Activated T-cell treated with anti-CD3 and anti-CD28 coated beads, Interleukin-2, amount 50 U/mL, for 48 hours (primary cell): ENCODE measurements at places on chromosomes 6 and 20.

DNA sequence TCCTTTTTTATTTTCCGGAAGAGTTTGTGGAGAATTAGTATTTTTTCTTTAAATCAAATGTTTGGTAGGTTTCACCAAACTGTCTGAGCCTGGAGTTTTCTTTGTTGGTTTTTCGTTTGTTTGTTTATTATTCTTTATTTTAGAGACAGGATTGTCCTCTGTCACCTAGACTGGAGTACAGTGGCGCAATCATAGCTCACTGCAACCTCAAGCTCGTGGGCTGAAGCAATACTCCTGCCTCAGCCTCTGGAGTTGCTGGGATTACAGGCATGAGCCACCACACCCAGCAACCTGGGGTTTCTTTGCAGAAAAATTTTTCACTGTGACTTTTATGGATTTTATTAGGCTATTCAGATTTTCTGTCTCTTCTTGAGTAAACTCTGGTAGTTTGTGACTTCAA, 120.2 kb upstream of the LOC128125822 start:
- DNase-seq = no peak

DNA sequence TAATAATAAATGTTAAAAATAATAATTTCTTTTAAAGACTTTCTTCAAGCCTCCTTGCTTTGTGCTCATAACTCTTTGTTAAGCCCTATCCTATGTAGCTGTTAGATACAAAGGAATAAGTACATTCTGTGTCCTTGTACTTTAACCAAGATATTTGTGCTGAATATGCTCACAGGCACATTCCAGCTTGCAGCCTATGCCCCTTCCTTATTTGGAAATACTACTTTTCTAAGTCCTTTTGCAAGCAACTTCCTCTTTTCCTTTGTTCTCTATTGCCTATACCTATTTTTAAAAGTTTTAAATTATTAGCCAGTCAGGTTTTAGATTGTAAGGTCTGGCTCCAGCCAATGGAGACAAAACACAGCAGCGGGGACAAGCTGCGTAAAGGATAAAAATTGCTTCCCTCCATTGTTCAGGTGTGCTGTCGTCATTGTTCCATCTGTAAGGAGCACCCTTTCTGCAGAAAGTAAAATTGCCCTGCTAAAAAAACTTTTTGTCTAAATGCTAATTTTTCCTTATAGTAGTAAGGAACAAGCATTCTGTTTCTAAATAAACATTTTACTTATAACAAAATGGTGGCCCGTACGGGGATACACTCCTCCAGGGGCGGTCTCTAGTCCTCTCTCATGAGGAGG, 80.2 kb downstream of the SYTL3 start:
- DNase-seq = no peak

- no peak for DNase-seq
Observed at GRCh38 chr6:112626468-112627082, 279.4 kb downstream of the RFPL4B start.

GRCh38 chr6:34684919-34685318, 11.6 kb downstream of the ILRUN start:
- no peak for DNase-seq

- no peak for DNase-seq
Observed at GRCh38 chr6:15322781-15323536, 77.1 kb downstream of the JARID2 start.

GRCh38 chr6:16618962-16619361, 142.3 kb downstream of the ATXN1 start:
- no peak for DNase-seq

GRCh38 chr6:125741336-125741735, 8.1 kb upstream of the HEY2 start:
- DNase-seq = no peak

DNA sequence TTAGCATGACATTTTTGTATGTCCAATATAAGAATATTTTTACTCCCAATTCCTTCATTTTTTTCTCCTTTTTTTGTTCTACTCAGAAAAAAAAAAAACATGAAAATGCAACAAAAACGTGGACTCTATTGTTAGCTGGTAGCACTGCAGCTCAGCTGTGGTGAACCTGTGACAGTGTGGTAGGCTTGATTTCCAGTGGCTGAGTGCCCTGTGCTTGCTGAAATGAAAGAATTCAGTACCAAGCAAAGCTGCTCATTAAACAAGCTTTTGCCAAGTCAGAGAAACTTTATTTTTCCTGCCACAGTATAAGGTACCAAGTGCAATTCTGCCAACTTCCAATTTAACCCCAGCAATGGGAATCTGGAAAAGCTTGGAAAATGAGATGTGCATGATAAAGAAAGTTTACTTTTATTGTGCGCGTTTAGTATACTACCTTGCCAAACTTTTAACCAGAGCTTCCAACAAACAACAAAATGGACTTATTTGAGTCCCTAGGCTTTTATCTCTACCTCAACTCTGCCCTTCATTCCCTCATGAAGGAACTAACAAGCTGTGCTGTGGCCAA, 215.2 kb downstream of the SLC35F1 start:
- DNase-seq = no peak

GRCh38 chr20:39311851-39312506, 349.8 kb downstream of the DHX35 start:
- no peak for DNase-seq

- no peak for DNase-seq
Observed at GRCh38 chr6:152313542-152314482, 323.4 kb downstream of the SYNE1 start.

- DNase-seq = no peak
Observed at GRCh38 chr20:50242863-50243609, 52.4 kb downstream of the CEBPB start.

DNA sequence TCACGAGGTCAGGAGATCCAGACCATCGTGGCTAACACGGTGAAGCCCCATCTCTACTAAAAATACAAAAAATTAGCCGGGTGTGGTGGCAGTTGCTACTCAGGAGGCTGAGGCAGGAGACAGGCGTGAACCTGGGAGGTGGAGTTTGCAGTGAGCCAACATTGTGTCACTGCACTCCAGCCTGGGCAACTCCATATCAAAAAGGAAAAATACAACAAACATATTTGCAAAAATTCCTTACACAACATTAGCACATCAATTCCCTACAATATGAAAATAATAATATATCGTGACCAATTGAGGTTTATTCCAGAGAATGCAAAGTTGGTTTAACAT, 38.8 kb upstream of the PLEKHG1 start:
- no peak for DNase-seq

GRCh38 chr6:66508433-66508832, 801.4 kb upstream of the EYS start:
- no peak for DNase-seq

DNA sequence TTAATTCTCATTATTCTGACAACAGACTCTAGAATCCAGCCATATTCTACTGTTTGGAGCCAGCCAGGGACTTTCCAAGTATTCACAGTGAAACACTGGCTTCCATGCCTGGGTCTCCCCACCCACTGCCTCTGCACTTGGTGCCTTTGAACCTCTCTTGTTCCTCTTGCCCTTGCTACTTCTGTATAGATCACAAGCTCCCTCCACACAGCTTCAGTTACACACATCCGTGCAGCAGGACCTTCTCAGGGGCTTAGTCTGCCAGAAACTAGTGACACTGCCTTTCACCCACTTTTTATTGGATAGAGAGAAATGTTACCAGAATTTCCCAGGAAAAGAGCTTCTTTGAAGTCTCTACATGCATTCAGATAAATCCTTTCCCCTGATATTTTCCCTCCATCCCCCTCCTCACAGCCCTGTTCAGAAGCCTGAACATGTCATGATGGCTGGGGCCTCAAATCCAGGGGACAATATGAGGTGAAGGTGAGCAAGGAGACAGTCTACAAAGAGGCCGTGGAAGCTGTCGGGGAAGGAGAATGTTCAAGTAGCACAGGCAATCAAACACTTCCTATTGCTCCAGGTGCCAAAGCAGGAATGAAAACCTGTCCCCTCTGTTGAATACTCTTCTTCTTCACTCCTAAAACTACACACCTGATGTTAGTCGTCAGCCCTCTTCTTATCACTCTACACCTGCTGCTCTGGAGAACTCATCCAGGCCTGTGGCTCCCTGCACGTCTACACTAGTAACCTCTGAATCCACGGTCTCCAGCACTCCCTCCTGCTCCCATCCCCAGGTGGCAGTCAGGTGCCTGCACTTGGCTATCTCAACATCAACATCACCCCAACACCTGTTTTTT, 20.2 kb upstream of the HLA-DOA start:
- no peak for DNase-seq

- no peak for DNase-seq
Observed at GRCh38 chr6:137264311-137265075, 45.3 kb upstream of the IFNGR1 start.

DNA sequence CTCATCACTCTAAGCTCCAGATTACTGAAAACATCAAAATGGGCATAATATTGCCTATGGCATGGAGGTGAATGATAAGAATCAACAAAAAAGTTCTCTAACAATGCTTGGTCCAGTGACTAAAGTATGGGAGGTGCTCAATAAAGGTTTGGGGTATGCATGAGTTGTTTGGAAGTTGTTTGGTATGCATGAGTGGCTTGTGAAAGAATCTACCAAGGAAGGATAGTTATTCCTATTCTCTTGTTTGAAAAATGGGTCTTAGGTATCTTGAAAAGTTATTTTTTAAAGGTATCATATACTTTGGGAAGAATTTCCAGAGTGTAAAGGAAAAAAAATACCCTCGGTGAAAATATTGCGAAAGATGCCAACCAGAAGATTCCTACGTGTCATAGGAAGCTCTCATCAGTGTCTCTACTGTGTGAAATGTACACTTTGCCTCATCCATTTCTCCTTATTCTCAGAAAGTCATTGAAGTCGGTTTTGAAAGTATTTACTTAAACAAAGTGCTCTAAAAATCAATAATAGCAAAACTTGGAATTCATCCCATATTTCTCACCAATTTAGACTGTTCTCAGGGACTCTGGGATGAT, 449.8 kb downstream of the ADGRB3 start:
- no peak for DNase-seq

DNA sequence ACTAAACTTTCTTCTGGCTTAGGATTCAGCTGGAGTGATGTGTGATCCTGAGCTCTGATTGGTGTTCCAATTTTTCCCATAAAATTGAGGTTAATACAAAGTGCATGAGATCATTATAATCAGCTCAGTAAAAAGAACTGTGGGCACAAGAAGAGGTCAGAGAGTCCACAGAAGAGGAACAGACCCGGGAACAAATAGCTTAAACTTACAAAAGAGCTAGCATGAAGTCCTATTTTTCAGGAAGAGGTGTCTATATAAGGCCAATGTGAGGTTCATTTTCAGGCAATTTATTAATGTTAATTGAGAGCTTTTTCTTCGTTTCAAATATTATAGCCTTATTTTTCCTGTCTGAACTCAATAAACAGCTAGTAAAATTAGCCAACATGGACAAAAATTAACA, 26.9 kb upstream of the STX11 start:
- no peak for DNase-seq

DNA sequence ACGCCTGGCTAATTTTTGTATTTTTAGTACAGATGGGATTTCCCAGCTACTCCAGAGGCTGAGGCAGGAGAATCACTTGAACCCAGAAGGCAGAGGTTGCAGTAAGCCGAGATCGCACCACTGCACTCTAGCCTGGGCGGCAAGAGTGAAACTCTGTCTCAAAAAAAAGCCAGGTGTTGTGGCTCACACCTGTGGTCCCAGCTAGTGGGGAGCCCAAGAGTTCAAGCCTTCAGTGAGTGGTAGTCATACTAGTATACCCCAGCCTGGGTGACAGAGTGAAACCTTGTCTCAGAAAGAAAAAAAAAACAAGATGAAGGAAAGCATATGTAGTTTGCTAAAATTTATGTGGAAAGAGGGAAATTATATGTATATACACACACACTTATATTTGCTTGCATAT, 20.0 kb upstream of the POU5F1 start:
- no peak for DNase-seq

DNA sequence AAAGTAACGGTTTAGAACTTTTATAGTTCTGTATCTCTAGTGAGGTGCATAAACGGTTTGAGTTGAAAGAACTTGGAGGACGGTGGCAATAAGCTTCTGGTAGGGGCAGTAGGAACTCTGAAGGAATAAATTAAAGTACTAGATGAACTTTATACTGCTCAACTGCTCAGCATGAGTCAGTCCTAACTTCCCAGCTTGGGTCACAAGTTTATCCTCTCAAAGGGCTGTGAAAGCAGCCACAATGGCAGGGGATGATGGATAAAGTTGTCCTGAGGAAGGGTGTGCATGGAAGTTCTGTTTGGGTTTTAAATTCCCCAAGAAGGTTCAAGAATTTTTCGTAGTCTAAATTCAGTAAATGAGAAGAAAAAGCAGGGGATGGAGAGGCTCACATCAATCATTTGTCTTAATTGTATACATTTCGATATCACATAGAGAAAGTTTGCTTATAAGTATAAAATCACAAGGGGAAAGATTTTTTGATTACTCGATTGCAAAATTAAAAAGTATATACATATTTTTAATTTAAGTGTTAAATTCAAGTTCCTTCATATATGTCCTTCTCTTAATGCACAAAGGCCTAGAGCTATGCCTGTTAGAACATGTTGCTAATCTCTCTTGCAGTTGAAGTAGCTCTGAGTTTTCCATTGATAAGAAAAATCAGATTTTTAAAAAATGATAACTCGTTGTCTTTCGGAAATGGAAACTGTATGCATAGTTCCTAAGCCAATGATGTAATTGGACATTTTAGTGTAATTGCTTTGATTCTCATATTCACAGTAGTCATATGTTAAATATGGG, 55.3 kb upstream of the JAG1 start:
- DNase-seq = no peak

- peak; percentile 64 for DNase-seq
Observed at GRCh38 chr20:52105442-52106422, 85.8 kb downstream of the ZFP64 start.

- peak; percentile 79 for DNase-seq
Observed at GRCh38 chr6:149934249-149935156, 7.3 kb upstream of the ULBP2 start.

- DNase-seq = no peak
Observed at GRCh38 chr20:39010496-39010895, 48.4 kb downstream of the DHX35 start.

DNA sequence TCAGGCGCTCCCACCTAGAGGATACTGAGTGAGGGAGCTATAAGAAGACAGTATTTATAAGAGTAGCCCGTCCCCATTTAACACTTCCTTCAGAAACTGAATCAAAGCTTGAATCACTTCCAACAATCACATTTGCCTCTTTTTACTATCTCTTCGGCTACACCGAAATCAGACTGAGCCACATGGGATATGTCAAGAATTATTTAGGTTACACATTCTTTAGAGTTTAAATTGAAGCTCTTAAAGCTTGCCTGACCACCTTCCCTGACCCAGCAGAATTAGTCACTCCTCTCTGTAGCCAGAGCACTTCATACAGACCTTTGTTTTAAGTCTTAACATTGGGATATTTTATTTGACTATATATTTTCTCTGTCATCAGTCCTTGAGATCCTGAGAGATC, 163.7 kb downstream of the MAFB start:
- no peak for DNase-seq

GRCh38 chr20:11981366-11981947, 63.8 kb downstream of the BTBD3 start:
- DNase-seq = no peak

GRCh38 chr6:66558189-66558588, 851.2 kb upstream of the EYS start:
- no peak for DNase-seq

- DNase-seq = peak; percentile 71
Observed at GRCh38 chr6:28816909-28817807, 106.6 kb downstream of the TRIM27 start.

GRCh38 chr6:153595903-153596302, 443.1 kb upstream of the OPRM1 start:
- no peak for DNase-seq

- DNase-seq = no peak
Observed at GRCh38 chr6:36649701-36650484, 28.6 kb upstream of the CDKN1A start.

GRCh38 chr6:153131037-153131981, at the start of gene RGS17:
TSS of gene RGS17 (minus strand) at chr6:153131282. CDS start at chr6:153044018, 87,264 bp downstream.
- DNase-seq = peak; percentile 40

GRCh38 chr20:34689486-34689885, 12.6 kb upstream of the PIGU start:
- no peak for DNase-seq
